ENCODE measurements at places on chromosomes 4 and X.

DNA sequence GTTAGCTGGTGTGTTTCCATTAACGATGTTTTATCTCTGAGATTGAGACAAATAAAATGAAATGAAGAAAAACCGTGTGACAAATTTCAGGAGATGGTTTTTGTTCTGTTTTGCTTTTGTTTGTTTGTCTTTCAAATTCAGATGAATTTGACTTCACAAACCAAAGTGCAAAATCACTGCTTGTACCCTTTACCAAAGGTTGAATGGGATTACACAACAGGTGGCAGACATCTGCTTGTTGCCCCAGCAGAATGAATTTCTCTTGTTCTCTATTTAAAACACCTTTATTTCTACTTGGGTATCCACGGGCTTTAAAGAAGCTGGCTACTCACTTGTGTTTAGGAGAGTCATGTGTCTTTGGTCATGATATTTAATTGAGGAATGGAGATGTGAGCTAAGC lies 239.7 kb upstream of the CLNK start:
- no peaks in the 10 kb centered on the region for H3K27me3 ChIP-seq
- no peak for DNase-seq
- H3K27ac ChIP-seq: no peak overlapping the region
- H3K4me3 ChIP-seq: no peak overlapping the region
- H3K4me1 ChIP-seq: no peaks in the 10 kb centered on the region
- H3K36me3 ChIP-seq: no peaks in the 10 kb centered on the region

GRCh38 chr4:23547096-23547495 lies 342.8 kb downstream of the PPARGC1A start:
- DNase-seq: no peak
- H3K27me3 ChIP-seq: no peaks in the 10 kb centered on the region
- no peak overlapping the region for H3K27ac ChIP-seq
- H3K4me1 ChIP-seq: no peaks in the 10 kb centered on the region

- no peak overlapping the region for H3K4me3 ChIP-seq
- H3K27me3 ChIP-seq: no peaks in the 10 kb centered on the region
- no peak overlapping the region for H3K27ac ChIP-seq
- no peaks in the 10 kb centered on the region for H3K4me1 ChIP-seq
Measured at GRCh38 chrX:14427614-14428013, 101.7 kb upstream of the GLRA2 start.

GRCh38 chrX:23656684-23657083 lies 10.6 kb upstream of the PRDX4 start:
- no peak overlapping the region for H3K4me3 ChIP-seq
- no peak overlapping the region for H3K27ac ChIP-seq
- no peak for DNase-seq
- H3K36me3 ChIP-seq: no peaks in the 10 kb centered on the region

DNA sequence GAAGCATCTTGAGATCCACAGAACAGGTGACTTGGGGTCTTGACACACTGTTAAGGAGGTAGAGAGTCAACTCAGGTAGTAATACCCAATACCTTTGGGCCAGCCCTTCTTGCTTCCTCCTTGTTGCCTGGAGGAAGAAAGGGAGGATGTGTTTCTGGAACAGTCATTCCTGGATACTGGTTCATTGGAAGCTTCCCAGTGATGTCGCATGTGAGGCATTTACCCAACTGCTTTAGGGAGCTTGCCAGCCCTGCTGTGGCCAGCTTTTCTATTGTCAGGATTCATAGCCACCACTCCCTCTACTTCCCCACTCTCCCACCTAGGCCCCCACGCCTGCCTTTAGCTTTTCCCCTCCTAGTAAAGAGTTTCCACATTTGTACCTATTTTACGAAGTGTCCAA lies 310.3 kb upstream of the PRPS2 start:
- no peak for DNase-seq
- no peaks in the 10 kb centered on the region for H3K36me3 ChIP-seq
- no peak overlapping the region for H3K4me3 ChIP-seq

GRCh38 chrX:47484885-47485284 lies 1.9 kb upstream of the ZNF41 start:
- DNase-seq: no peak
- H3K4me3 ChIP-seq: no peak overlapping the region

DNA sequence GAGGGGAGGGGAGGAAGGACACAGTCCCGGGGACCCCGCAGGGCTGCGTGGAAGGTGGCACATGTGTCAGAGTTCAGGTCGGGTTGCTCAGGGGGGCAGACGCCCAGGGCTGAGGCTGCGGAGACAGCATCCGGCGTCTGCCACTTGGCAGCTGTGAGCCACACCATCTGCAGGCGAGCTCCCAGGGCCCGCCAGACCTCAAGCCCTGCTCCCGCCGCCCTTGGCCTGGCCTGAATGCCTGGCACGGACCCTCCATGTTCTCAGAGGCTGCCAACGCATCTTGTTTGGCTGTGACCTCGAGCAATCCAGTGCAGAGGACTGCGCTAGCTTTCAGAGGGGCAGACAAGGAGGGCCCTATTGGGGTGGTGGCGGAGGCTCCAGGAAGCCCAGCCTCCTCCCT lies 5.1 kb downstream of the BGN start:
- H3K27me3 ChIP-seq: peaks cover 40% of the 10 kb centered on the region
- H3K36me3 ChIP-seq: no peaks in the 10 kb centered on the region
- no peak overlapping the region for H3K4me3 ChIP-seq
- H3K4me1 ChIP-seq: no peaks in the 10 kb centered on the region
- no peak for DNase-seq

GRCh38 chr4:83356899-83357661 lies 22.4 kb upstream of the HPSE start:
- peaks cover 7% of the 10 kb centered on the region for H3K4me1 ChIP-seq
- H3K36me3 ChIP-seq: no peaks in the 10 kb centered on the region
- no peak overlapping the region for H3K4me3 ChIP-seq

- no peak overlapping the region for H3K27ac ChIP-seq
- DNase-seq: no peak
- H3K36me3 ChIP-seq: no peaks in the 10 kb centered on the region
- H3K4me3 ChIP-seq: no peak overlapping the region
- no peaks in the 10 kb centered on the region for H3K4me1 ChIP-seq
Measured at GRCh38 chr4:38723726-38724474, 58.9 kb downstream of the TLR10 start.

GRCh38 chrX:65702956-65703355 lies 35.5 kb downstream of the MSN start:
- DNase-seq: no peak
- peaks cover 59% of the 10 kb centered on the region for H3K4me1 ChIP-seq
- H3K27me3 ChIP-seq: no peaks in the 10 kb centered on the region
- H3K27ac ChIP-seq: no peak overlapping the region
- H3K36me3 ChIP-seq: no peaks in the 10 kb centered on the region
- H3K4me3 ChIP-seq: no peak overlapping the region

- DNase-seq: no peak
- H3K4me3 ChIP-seq: no peak overlapping the region
- H3K4me1 ChIP-seq: no peaks in the 10 kb centered on the region
- H3K36me3 ChIP-seq: no peaks in the 10 kb centered on the region
Measured at GRCh38 chrX:31117266-31117665, 45.4 kb upstream of the FTHL17 start.

DNA sequence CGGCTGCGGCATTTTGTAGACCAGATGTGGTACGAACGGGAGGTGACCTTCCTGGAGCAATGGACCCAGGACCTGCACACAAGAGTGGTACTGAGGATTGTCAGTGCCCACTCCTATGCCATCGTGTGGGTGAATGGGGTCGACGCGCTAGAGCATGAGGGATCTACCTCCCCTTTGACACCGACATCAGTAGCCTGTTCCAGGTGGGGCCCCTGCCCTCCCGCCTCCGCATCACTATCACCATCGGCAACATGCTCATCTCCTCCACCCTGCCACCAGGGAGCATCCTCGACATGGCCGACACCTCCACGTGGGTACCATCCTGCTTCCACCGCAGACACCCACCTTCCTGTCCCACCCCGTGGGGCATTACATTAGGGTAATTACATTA lies 46.2 kb downstream of the SMARCA5 start:
- H3K36me3 ChIP-seq: no peaks in the 10 kb centered on the region
- 0 out of 2 replicates have a peak, but pooled peaks cover 5% of the 10 kb centered on the region for H3K4me1 ChIP-seq
- DNase-seq: peak; percentile 24
- peak overlapping the region; percentile 78 for H3K4me3 ChIP-seq
- H3K27me3 ChIP-seq: no peaks in the 10 kb centered on the region
- H3K27ac ChIP-seq: peak overlapping the region; percentile 61

DNA sequence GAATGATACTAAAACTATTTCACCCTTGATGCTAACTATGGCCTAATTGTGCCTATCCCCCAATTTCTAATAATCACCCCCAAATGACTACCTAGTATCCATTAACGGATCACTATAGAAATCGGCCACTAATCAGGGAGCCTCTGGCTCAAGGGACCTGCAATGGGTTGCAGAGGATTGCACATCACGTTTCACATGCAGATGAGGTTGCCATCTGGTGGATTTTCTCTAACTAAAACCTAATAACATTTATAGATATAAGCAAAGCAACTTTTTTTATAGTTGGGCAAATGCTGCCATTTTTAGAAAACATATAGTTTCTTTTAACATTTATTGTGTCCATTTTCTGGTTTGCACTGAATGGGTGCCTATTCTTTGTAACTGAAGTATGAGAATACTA lies 28.3 kb upstream of the ALG13 start:
- H3K27ac ChIP-seq: no peak overlapping the region
- no peaks in the 10 kb centered on the region for H3K36me3 ChIP-seq
- no peaks in the 10 kb centered on the region for H3K4me1 ChIP-seq
- H3K4me3 ChIP-seq: no peak overlapping the region

- H3K27ac ChIP-seq: no peak overlapping the region
- no peak overlapping the region for H3K4me3 ChIP-seq
- H3K4me1 ChIP-seq: no peaks in the 10 kb centered on the region
- DNase-seq: no peak
- no peaks in the 10 kb centered on the region for H3K27me3 ChIP-seq
Measured at GRCh38 chr4:48255072-48255958, 14.3 kb downstream of the TEC start.

GRCh38 chrX:120739300-120739699 lies 109.4 kb upstream of the C1GALT1C1 start:
- peaks cover 9% of the 10 kb centered on the region for H3K4me1 ChIP-seq
- DNase-seq: peak; percentile 26
- no peak overlapping the region for H3K27ac ChIP-seq
- H3K36me3 ChIP-seq: no peaks in the 10 kb centered on the region
- no peaks in the 10 kb centered on the region for H3K27me3 ChIP-seq

DNA sequence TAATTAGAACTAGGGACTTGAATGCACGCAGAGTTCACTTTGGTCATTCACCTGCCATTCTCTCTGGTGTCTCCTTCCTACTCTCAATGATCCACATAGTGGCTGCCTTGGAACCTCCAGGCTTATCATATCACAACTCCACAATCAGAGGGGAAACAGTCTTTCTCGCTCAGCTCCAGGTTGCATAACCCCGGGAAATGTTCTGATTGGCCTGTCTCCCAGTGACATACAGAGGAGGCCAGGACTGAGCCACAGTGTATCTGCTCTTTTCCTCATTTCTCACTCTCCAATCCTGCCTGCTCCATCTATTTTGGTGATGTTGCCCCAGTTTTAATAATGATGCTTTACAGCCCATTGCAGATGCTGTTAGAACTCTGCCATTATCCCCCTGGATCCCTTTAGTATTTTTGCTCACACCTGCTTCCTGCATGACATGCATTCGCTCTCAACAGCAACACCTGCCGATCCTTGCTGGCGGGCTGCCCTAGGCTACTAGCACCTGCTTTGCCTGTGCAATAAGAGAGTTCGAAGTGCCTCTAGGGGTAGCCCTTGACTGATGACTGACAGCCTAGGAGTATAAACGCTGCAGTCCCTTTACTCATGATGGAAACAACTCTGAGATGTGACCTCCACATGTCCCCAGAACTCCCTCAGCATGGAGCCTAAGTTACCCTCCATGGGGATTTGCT lies 211.3 kb upstream of the RPS6KA3 start:
- H3K27ac ChIP-seq: no peak overlapping the region
- no peak for DNase-seq
- no peaks in the 10 kb centered on the region for H3K27me3 ChIP-seq
- H3K36me3 ChIP-seq: no peaks in the 10 kb centered on the region
- no peaks in the 10 kb centered on the region for H3K4me1 ChIP-seq
- H3K4me3 ChIP-seq: no peak overlapping the region

DNA sequence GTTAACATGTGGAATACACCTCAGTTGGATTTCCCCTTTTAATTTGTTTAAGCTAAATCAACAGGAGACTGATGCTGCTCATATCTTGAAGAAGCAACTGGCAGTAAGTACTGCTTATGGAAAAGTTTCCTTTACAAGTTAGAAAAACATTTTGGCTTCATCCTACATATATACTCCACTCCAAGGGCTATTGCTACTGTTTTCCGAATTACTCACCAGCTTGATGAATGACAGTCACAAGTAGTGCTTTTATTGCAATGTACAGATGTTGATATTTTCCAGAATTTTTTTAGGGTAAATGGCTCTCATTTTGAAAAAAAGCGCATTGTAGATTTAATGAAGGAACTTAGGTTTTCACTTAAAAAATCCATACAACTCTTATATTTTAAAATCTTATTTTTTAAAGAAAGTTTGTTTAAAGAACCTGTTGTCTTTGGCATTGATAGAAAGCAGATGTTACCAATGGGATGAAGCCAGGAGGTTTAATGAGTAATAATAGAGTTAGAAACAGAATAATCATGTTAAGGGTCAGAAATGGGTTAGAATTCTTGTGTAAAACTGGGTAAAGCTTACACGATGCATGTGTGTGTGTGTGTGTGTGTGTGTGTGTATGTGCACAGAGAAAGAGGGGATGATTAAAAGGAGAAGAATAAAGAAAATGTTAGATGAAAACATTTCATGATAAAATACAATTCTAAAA lies 272.9 kb downstream of the CFAP299 start:
- H3K36me3 ChIP-seq: no peaks in the 10 kb centered on the region
- H3K4me3 ChIP-seq: no peak overlapping the region
- no peak overlapping the region for H3K27ac ChIP-seq
- H3K4me1 ChIP-seq: peaks cover 8% of the 10 kb centered on the region
- no peaks in the 10 kb centered on the region for H3K27me3 ChIP-seq

GRCh38 chrX:39891781-39892180 lies 206.0 kb downstream of the BCOR start:
- no peak overlapping the region for H3K4me3 ChIP-seq
- H3K27me3 ChIP-seq: no peaks in the 10 kb centered on the region
- H3K27ac ChIP-seq: peak overlapping the region; percentile 29

- no peak overlapping the region for H3K27ac ChIP-seq
- DNase-seq: no peak
- no peaks in the 10 kb centered on the region for H3K4me1 ChIP-seq
- no peaks in the 10 kb centered on the region for H3K36me3 ChIP-seq
- no peak overlapping the region for H3K4me3 ChIP-seq
Measured at GRCh38 chr4:1417522-1418390, 11.5 kb upstream of the NKX1-1 start.

DNA sequence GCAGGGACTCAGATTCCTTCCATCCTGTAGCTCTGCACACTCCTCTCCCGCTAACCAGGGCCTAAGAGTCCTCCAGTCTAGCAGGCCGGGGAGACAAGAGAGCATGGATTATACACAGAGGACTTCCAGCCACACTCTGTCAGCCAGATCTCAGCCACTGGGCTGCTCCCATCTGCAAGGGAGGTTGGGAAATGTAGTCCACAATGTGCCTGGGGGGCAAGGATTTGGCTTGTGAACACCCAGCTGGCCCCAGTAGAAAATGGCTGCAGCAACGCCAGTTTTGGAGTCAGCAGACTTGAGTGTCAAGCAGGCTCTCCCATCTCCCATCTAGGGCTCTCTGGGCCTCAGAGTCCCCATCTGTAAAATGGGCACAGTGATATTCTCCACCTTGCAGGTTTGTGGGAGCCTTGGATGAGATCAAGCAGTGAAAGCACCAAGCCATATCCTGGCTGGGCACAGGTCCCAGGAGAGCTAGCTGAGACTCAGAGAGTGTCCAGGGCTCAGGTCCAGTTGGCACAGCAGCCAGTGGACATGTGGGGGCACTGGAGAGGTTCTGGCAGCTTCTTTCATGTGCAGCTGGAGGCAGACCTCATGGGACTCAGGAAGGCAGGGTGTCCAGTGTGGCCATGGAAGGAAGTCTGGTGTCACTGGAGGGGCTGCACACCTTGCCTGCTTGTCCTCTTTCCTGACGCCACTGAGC lies 14.6 kb downstream of the PSAPL1 start:
- H3K27me3 ChIP-seq: peaks cover 55% of the 10 kb centered on the region
- no peaks in the 10 kb centered on the region for H3K36me3 ChIP-seq
- no peaks in the 10 kb centered on the region for H3K4me1 ChIP-seq
- no peak overlapping the region for H3K27ac ChIP-seq
- no peak overlapping the region for H3K4me3 ChIP-seq

Data from MM.1S (cell line).